ENCODE measurements at places on chromosomes 4 and X. TPM values are rescaled to one million over a fixed set of nuclear protein-coding genes. Genes with fewer than 3 reads are reported as not detected.

DNA sequence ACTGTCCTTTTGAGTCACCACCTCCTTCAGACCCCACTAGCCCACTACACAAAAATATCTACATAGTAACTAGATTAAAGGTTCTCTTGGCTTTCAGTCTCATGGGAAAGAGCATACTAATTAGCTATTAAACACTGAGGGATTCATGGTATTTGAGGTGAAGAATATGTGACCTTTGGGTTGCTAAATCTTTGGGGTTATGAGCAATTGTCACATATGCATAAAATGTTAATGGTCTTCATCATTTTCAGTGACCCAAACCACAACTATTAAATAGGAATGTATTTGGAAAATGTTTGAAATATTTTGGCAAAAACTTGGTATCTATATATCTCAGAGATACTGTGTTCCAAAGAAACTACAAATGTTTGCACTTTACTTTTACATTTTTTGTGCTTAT lies 365.1 kb downstream of the MAGEB5 start:
- H3K4me3 ChIP-seq, result no peak overlapping the region
- H3K4me1 ChIP-seq, result no peaks in the 10 kb centered on the region
- no peaks in the 10 kb centered on the region for H3K36me3 ChIP-seq
- DNase-seq, result no peak
- no peak overlapping the region for H3K27ac ChIP-seq

DNA sequence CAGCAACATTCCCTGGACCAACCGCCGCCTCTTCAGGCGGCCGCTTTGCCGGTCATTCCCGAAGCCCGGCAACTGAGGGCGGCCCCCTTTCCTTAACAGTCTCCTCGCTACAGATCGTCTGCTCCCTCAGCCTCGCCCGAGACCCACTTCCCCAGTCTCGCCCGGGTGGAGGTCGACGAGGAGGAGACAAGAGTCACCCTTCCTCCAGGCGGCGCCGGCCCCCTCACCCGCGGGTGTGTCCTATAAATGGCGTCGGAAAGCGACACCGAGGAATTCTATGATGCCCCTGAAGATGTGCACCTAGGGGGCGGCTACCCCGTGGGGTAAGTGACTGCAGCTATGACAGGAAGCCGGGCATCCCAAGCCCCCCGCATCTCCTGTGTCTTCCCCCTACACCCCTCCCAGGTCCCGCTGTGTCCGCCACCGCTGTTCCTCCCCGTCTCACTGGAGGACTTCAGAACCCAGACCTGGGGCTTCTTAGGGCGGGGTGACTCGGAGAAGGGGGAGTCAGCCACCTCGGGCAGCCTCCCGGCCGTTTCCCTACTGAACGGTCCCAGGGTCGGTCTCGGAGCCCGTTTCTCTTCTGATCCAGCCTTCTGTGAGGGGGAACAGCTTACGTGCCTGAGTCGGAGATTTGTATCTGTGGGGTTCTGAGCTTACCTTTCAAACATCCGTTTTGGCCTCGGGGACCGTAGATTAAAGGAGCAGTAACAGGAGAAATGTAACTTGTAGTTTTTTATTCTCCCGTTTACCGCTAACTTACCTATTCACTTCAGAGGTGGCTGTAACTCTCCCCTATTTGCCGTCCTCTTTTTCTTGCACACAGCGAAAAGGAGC lies 570 bp downstream of the WDR44 start:
- no peaks in the 10 kb centered on the region for H3K36me3 ChIP-seq
- peak overlapping the region; percentile 87 for H3K4me3 ChIP-seq
- peaks cover 32% of the 10 kb centered on the region for H3K4me1 ChIP-seq
- peak; percentile 51 for DNase-seq
- peak overlapping the region; percentile 88 for H3K27ac ChIP-seq
- H3K27me3 ChIP-seq, result no peaks in the 10 kb centered on the region

GRCh38 chrX:19334945-19335626 lies 8.6 kb upstream of the PDHA1 start:
- no peaks in the 10 kb centered on the region for H3K4me1 ChIP-seq
- DNase-seq, result peak; percentile 20
- H3K27me3 ChIP-seq, result no peaks in the 10 kb centered on the region

GRCh38 chr4:107896158-107896645 lies 35.1 kb upstream of the CYP2U1 start:
- no peak overlapping the region for H3K4me3 ChIP-seq
- no peaks in the 10 kb centered on the region for H3K36me3 ChIP-seq
- H3K4me1 ChIP-seq, result no peaks in the 10 kb centered on the region
- no peak overlapping the region for H3K27ac ChIP-seq

The STARD8 gene
- polyA plus RNA-seq, result not detected

The RNF128 gene
- not detected for polyA plus RNA-seq

The IL2 gene
- polyA plus RNA-seq, result 0.46 TPM
